ENCODE measurements at places on chromosomes 16 and 17.

GRCh38 chr16:84690088-84690819 lies 9.5 kb upstream of the USP10 start:
- DNase-seq: no peak

DNA sequence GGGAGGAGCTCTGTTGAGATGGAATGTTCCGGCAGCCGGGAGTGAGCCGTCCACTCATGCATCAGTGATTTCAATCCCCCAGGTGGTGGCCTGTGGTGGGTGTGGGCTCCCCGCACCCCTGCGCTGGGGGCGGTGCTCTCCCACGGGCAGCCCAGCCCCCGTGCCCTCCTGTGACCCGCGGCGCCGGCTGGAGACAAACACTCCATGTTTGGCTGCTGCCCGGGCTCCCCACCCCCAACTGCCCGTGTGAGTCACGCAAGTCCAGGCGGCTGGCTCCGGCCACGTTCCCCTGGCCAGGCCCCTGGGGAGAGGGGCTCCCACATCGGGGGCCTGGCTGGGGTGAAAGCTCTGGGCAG lies 29.4 kb downstream of the CACNA1H start:
- DNase-seq: peak; percentile 77

GRCh38 chr16:1906846-1907165 lies 11.4 kb downstream of the HS3ST6 start:
- DNase-seq: no peak

GRCh38 chr16:78437352-78437968 lies 338.0 kb downstream of the WWOX start:
- DNase-seq: peak; percentile 4

- no peak for DNase-seq
Measured at GRCh38 chr16:53356478-53357207, 77.6 kb upstream of the RBL2 start.

DNA sequence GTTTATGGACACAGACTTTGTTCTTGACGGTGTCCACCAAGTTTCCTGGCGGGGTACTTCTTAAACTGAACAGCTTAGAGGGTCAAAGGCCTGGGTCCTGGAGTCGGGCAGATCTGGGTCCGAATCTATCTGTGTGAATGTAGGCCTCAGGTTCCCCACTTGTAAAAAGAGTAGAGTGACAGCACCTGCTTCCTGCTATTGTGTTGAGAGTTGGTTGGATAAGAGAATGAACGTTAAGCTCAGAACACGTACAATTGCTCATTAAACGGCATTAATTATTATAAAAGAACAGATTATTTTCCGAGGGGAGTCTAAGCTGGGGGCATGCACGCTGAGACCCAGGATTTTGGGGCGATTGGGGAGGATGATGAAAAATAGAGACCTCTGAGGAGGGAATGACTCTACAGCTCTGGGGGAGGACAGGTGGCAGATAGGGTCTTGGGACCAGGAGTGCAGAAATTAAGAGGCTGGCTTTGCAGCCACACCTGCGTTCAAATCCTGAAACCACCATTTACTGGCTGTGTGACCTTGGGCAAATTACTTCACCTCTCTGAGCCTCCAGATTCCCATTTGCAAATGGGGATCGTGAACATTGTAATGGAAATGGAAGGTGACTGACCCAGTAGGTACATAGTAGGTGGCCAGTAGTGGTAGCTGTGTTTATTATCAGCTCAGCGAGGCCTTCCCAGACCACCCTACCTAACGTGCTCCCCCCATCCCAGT lies 862 bp downstream of the CLEC16A start:
- no peak for DNase-seq

DNA sequence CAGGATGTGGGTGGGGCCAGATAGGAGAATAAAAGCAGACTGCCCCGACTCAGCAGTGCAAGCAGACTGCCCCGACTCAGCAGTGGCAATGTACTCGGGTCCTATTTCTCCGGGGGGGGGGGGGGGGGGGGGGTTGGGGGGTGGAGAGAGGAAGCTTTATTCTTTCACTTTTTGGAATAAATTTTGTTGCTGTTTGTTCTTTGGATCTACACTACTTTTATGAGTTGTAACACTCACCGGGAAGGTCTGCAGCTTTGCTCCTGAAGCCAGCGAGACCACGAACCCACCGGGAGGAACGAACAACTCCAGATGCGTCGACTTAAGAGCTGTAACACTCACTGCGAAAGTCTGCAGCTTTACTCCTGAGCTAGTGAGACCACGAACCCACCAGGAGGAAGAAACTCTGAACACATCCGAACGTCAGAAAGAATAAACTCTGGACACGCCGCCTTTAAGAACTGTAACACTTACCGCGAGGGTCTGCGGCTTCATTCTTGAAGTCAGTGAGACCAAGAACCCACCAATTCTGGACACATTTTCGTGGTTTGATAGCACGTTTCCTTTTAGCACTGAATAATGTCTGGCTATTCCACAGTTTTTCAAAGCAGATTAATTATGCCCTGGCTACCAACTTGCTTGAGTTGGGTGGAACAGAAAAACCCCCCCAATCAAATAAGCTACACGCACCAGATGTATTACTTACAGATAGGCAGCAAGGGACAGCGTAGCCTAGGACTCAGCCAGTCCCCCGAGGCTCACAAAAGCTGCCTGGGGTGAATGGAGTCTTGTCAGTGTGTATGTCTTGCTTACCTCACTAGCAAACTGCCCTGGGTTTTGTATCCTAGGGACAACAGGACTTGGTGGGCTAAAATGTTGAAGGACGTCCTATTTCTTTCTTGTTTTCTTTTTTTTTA lies 11.9 kb downstream of the FZD2 start:
- no peak for DNase-seq

- DNase-seq: no peak
Measured at GRCh38 chr17:16297367-16298139, 55.7 kb downstream of the CENPV start.

DNA sequence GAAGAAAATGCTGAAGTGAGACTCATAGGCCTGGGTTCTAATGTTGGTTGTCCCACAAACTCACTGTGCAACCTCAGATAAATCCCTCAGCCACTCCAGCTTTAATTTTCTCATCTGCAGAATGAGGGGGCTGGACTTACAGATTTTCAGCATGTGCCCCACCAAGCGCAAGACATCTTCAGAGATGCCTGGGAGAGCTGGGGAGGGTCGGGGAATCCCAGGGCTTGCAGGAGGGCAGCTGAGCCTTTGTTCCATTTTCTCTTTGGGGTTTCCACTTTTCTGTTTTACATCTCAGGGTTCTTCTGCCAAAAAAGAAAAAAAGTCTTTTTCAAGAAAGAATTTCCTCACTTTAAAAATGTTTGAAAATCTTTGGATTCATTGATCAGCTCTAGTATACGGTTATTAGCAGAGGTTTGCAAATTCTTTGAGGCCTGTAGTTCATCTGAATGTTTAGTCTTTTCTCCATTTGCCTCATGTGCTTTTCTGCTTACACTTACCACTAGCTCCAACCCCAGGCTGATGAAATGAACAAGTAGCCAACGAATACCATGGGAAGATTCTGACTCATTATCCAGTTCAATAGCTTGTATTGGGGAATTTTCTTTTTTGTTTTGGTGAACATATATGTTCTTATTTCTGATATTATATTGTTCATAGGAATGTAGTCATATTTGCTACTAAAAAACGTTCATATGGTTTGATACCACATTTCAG lies 56.4 kb downstream of the CHD9 start:
- DNase-seq: peak; percentile 35

DNA sequence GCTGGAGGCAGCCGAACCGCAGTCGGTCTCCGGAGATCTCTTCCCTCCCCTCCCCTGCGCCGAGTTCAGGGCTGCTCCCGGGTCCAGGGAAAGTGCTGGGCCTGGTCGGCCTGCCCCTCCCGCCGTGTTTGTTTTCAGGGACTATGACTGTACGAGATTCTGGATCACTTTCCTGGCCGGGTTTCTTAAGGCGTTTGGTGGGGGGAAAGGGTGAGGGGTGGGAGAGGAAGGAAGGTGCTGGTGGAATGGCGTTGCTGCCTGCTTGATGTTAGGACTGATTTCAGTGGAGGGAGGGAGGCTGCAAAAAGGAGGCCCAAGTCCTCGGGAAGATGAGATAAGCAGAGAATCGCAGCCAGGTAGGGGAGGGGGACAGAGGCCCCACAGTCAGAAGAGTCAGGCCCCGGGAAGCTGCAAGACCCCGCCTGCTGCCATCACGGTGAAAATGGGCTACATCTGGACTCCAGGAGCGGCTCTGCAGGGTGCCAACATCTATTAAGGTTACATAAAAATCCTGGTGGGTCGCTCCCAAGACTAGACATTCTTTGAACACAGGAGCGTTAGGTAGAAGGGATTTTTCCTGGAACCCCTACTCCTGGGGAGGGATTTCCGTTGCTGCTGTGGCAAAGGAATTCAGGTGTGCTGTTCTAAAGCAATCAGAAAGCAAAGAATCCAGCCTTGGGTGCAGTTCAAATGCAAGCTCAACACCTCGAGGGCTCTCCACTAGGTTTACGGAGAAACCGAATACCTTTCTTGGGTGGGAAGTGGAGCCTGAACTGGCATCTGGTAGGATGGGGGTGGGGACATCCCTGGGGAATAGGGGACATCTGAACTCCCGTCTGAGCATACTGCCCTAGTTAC lies 1.2 kb downstream of the ARHGAP44 start:
- DNase-seq: no peak

GRCh38 chr16:2152695-2153506 lies 2.7 kb upstream of the TRAF7 start:
- DNase-seq: no peak

- peak; percentile 36 for DNase-seq
Measured at GRCh38 chr16:3754081-3754703, 36.9 kb upstream of the TRAP1 start.

DNA sequence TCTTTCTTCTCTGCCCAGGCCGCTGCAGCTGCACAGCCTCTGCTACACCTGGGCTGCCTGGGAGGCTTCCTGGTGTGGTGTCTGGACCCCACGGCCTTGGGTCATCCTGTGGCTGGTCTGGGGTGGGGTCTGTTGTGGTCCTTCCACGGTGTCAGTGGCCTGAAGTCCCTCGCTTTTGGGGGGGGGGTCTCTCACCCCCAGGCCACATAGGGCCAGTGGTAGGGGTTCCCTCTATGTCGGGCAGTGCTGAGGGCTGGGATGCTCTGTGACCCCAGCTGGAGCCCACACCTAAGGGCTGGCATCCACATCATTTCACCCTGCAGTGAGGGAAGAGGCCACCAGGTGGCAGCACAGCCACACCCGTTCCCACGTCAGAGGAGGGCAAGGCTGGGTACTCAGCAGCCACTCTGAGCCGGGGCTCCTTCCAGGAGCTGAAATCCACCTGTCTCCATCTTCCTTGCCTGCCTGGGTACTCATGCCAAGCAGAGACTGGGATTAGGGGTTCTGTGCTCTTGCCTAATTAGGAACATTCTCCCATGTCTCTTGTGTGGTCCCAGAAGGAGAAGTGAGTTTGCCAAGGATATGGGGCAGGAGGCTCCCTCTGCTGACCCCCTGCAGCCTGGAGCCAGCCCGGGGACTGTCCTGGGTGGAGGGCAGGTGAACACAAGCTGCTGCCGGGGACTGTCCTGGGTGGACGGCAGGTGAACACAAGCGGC lies 13.0 kb downstream of the ENGASE start:
- peak; percentile 60 for DNase-seq
